Esophagus muscularis mucosa (tissue), 4 donors: ENCODE measurements at places on chromosomes 11 and 22. TPM values are rescaled to one million over a fixed set of nuclear protein-coding genes. Genes with fewer than 3 reads are reported as not detected.
A peak's percentile ranks its signal among the peaks of the same experiment; 100 is the strongest.

- peaks cover 16% of the 10 kb centered on the region for H3K36me3 ChIP-seq
- H3K4me3 ChIP-seq: no peak overlapping the region
- DNase-seq: no peak
- no peak overlapping the region for H3K27ac ChIP-seq
- no peaks in the 10 kb centered on the region for H3K27me3 ChIP-seq
Observed at GRCh38 chr22:47112994-47113852, 350.8 kb downstream of the TBC1D22A start.

GRCh38 chr11:27874998-27875830 is 175.0 kb upstream of the BDNF start:
- H3K27me3 ChIP-seq: no peaks in the 10 kb centered on the region
- no peak overlapping the region for H3K27ac ChIP-seq
- H3K4me3 ChIP-seq: no peak overlapping the region

Gene C11orf52
- total RNA-seq: 1.8 TPM

DNA sequence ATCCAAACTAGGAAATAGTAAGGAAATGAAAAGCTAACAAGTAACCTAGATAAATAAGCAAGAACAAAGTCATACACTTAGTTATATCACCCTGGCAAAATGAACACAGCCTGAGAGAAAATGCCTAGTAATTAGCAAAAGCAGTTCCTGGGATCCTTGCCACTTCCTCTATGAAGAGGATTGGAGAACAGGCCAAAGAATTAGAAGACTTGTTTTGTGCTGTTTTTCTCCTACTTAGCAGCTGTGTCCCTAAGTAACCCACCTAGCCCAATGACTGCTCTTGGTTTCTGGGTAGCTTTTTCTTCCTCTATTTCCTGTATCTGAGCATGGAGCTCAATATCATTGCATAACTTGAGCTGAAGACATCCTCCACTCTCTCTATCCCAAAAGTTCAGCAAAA is 713.9 kb downstream of the ETS1 start:
- no peaks in the 10 kb centered on the region for H3K27me3 ChIP-seq
- no peaks in the 10 kb centered on the region for H3K36me3 ChIP-seq
- no peak for DNase-seq
- H3K4me3 ChIP-seq: no peak overlapping the region

GRCh38 chr22:36015155-36015810 is 13.3 kb downstream of the RBFOX2 start:
- peaks cover 88% of the 10 kb centered on the region for H3K4me1 ChIP-seq
- H3K4me3 ChIP-seq: no peak overlapping the region
- no peak for DNase-seq
- H3K27ac ChIP-seq: peak overlapping the region; percentile 68
- H3K36me3 ChIP-seq: no peaks in the 10 kb centered on the region

DNA sequence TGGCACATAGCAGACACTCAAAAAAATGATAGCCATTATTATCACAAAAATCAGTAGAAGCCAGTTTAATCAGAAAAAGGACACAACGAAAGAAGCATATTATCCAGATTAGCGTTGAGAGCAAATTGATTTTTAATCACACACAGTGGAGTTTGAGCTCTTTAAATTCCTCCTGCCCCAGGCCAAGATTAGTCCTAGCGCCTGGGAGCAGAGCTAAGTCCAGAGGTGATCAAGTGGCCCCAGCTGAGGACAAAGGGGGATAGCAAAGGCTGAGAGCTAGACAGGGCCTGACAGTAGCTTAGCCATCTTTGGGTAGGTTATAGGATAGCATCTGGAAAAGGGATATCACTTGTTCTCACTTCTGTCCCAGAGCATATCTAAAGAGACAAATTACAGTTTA is 133.6 kb downstream of the NXPE2 start:
- no peaks in the 10 kb centered on the region for H3K27me3 ChIP-seq
- no peak for DNase-seq
- H3K4me3 ChIP-seq: no peak overlapping the region

DNA sequence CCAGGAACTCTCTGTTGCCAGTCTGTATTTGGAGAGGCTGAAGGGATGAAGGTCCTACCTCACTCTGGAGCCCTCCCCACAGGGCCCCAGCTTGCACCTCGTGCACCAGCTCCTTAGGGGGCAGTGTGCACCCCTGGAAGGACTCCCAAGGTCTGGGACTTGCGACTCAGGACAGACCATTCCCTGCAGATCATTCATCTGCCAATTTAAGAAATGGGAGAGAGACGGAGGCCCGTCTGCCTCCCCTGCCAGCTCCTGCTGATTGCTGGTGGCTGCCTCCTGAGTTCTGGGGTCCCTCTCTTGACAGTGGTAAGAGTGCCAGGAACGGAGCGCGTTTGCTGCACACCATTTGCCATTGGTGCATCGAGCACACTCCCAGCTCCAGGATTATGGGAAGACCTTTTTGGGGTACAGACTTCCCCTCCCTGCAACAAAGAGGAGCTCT is 27.4 kb upstream of the MALAT1 start:
- no peaks in the 10 kb centered on the region for H3K36me3 ChIP-seq
- H3K4me1 ChIP-seq: peaks cover 55% of the 10 kb centered on the region
- no peaks in the 10 kb centered on the region for H3K27me3 ChIP-seq
- no peak for DNase-seq
